ENCODE measurements at places on chromosomes 1 and 21.

GRCh38 chr1:236137285-236137852 lies 5.0 kb upstream of the GPR137B start:
- no peak for DNase-seq

DNA sequence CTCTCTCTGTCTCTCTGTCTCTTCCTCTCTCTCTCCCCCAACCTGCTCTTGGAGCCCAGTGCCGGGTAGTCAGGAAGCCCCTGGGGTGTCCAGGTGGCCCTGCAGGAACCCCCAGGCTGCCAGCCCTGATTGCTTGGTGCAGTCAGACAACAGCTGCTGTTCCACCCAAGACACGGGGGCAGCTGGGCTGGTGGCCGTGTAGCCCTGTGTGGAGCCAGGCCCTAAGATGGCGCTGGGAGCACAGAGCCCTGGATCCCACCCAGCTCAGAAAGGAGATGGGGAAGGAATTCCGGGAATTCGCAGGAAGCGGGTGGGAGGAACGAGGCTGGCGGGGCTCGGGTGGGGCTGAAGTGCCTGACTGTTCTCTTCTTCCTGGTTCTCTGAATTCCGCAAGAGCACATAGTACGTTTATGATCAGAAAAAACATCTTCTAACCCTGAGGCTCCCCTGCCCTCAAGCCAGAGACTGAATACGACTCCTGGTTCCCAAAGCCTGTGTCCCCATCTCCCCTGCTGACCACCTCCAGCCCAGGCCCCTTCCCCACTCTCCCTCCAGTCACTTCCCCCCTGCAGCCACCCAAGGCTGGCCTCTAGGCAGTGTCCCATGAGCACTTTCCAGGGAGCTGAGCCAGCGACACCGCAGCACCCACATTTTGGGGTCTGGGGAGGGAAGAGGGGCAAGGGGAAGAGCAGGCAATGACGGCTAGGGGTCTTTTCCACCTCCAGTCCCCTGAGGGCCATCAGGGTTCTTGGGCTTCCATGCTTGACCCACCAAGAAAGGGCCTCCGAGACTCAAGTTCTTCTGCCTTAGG lies 55.0 kb downstream of the WNT9A start:
- no peak for DNase-seq

- DNase-seq, result no peak
Measured at GRCh38 chr1:119713749-119714456, 2.2 kb downstream of the PHGDH start.

- DNase-seq, result no peak
Measured at GRCh38 chr1:228031276-228031995, 24.6 kb downstream of the WNT3A start.

- no peak for DNase-seq
Measured at GRCh38 chr21:42195378-42196031, 23.4 kb upstream of the ABCG1 start.

DNA sequence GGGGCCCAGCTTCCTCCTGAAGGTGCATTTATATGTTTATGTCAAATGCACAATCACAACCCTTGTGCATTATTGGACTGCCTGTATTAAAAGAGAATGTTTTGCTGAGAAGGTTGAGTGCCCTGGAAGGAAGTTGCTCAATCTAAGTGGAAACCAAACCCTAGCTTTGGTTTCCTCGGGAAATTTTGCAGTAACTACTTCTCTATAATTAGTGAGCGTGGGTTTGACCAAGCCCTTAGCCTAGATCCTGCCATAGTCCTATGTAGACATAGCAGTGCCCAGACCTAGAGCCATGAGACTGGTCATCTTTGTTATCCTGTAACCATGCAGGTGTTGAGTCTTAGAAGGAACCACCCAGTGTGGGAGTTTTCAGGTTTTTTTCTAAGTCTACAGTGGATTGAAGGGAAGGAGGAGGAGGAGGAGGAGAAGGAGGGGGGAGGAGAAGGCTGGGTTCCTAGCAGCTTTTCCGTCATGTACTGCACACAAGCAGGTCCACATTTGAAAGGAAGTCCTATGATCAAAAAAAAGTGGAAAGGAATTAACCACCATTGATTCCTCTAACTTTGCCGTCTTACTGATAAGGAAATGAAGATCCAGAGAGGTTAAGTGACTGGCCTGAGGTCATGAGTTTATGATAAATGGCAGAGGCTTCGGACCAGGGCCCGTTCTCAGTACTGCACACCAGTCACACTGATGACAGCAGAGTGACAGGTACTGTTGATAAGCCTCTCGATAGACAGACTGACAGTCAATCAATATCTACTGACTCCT lies 72.2 kb upstream of the LYST start:
- DNase-seq, result no peak

DNA sequence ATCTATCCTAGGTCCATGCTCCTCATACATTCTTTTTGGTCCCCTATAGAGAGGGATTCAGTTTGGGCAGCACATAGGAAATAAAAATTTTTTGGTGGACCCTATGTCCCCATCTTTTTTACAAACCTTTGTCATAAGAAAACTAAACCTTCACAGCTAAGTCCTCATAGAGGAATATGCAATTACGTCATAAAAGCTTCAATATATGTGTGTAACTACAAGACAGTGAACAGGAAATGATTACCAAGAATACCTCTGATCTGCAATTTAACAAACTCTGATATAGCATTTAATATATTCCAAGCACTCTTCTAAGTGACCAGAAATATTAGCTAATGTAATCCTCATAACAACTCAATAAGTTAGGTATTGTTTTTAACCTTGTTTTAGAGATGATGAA lies 6.3 kb upstream of the DENND2C start:
- DNase-seq, result no peak

DNA sequence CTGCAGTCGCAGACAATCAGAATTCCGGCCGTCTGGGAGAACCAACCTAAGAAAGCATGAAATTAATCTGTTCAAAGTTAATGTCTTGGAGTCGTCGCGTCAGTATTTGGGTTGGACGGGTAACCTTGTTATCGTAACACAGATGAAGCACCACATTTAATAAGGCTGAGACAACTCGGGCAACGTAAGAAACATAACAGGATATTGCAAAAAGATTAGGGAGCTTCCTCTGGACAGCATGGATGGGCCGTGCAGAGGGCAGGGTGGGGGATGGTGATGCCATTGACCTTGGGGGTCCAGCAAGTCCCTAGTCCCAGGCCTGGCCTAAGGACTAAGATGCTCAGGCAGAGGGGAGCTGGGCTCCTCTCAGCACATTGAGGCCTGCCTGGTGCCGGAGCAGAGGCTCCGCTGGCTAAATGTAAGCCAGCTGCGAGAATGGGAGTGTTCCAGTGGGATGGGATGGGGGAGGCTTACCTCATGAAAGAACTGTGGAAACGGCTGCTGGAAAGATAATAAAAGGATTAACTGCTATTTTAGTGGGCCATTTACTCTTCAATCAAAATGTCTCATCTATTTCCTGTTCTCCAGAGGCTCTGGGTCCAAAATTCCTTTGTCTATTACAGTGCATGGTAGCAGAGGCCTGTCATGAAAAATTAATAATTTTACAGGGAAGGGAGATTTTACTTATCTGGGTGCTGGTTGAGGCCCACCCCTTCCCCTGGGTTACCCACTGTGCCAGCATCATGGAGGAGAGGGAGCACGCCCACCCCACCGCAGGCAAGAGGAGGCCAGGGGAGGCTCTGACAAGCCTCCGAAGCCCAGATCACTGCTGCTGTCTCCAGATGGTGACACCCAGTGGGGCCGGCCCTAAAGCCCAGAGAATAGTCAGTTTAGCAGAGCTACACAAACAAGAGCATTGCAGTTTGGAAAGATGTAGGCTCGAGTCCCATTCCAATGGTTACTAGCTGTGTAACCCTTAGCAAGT lies 131.6 kb downstream of the DMRTB1 start:
- no peak for DNase-seq

DNA sequence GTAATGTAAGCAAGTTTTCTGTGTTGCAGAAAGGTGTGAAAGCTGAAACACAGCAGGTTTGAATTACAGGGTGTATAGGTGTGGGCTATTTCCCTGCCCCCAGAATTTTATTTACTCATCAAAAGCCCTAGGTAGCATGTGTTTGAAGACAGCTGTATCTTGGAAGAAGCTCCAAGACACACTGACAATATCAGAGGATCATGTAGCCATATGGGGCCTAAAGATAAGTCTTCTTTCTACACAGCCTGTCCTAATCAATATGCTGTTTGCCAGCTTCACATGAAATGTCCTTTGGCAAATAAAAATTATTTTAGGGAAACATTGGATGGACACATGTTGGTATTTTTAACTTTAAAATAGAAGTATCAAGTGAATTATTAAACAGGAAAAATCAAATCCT lies 17.5 kb upstream of the SUCO start:
- DNase-seq, result no peak

GRCh38 chr21:34122047-34122446 lies 48.7 kb downstream of the MRPS6 start:
- no peak for DNase-seq

DNA sequence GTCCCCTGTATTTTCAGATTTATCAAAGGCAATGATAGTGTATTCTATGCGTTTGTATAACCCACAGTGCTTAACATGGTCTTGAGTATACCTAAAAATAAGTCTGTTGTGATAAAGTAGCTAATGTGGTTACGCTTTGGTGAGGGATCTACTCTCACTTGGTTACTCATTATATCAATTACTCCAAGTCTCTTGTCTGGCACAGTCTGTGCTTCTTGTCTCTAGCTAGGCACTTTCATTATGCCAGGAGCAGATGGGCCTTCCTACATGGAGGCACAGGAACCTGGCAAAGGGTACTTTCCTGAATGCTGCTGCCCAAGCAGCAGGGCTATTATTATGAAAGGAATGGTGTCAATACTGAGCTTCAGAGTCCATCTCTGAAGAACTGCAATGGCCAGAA lies 4.2 kb upstream of the PTPN22 start:
- DNase-seq, result no peak

- no peak for DNase-seq
Measured at GRCh38 chr1:115432061-115432460, 94.0 kb upstream of the NGF start.

- DNase-seq, result no peak
Measured at GRCh38 chr1:171256940-171257606, 8.8 kb downstream of the FMO1 start.

GRCh38 chr1:101924700-101925099 lies 72.0 kb downstream of the OLFM3 start:
- DNase-seq, result no peak

DNA sequence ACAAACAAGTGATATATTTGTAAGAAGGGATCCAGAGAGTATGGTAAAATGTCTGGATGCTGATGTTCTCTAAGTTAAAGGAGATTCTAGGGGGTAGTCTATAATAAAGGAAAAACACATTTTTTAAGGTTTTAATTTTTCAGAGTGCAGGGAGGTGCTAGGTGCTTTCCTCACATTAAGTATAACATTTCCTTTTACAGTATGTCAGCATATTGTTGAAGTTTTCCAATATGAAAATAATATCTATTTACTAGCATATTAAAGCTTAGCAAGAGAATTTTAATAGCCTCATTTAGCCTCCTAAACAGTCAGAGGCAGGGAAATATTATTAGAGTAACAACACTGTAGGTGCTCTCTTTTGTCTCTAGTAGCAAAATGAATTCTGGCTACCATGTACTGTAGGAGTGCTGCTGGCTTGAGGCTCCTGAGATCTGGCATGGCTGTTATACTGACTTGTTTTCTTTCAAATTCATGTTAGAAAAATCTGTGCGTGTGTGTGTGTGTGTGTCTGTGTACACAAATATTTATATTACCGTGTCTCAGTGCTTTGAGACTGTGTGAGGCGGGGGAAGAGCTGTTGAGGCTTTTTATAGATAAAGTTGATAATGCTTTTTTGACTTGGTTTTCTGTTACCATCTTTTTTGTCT lies 71.0 kb downstream of the POU2F1 start:
- DNase-seq, result no peak

GRCh38 chr21:29920938-29921337 lies 18.9 kb downstream of the GRIK1 start:
- DNase-seq, result no peak

DNA sequence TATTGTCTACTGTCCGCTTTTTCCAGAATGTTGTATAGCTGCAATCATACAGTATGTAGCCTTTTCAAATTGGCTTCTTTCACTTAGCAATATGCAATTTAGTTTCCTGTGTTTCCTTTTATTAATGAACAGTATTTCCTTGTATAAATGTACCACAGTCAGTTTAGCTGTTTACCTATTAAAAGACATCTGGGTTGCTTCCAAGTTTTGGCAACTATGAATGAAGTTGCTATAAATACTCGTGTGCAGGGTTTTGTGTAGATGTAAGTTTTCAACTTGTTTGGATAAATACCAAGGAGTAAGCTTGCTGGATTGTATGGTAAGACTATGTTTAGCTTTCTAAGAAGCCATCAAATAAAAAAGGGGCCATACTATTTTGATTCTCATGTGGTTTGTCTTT lies 24.4 kb upstream of the KCNJ6 start:
- DNase-seq, result no peak

DNA sequence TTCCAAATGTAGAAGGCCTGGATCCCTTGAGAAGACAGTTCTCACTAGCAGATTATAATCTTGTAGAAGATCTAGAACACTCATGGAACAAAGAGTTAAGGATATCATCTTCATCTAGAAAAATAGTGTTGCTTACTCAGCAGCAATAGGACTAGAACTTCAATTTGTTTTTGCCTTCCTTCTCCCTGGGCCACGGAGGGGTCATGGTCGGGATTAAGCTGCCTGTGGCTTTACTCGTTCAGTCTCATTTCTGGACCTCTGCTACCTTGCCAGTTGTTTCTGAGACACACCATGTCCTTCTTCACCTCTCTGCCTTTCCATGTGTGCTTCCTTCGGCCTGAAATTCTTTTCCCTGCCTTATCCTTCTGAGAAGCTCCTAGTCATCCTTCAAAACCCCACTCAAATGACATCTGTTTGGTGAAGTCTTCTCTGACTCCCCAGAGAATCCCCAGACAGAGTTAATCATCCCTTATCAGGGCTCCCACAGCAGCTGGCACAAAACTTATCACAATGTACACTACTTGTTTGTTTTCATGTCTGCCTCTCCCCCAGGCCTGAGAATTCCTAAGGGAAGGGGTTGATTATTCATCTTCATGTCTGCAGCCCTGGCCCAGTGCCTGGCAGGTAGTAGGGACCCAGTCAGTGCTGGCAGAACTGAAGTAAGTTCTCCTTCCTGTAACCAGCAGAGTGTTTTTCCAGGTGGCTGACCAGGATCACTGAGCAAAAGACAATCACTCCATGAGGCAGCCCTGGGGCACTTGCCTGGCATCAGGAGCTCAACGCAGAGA lies 15.5 kb upstream of the SNX27 start:
- DNase-seq, result no peak

- no peak for DNase-seq
Measured at GRCh38 chr1:181104042-181104789, 15.7 kb downstream of the IER5 start.
